ENCODE measurements at places on chromosomes 5 and 9.
A peak's percentile ranks its signal among the peaks of the same experiment; 100 is the strongest.

- peak; percentile 6 for DNase-seq
Observed at GRCh38 chr5:132260051-132260450, 2.6 kb downstream of the PDLIM4 start.

GRCh38 chr9:3750321-3750720, 224.5 kb upstream of the RFX3 start:
- DNase-seq: no peak

GRCh38 chr5:127012916-127013315, 17.4 kb downstream of the MARCHF3 start:
- no peak for DNase-seq

GRCh38 chr9:86655147-86655546, 292.2 kb downstream of the GAS1 start:
- no peak for DNase-seq

- no peak for DNase-seq
Observed at GRCh38 chr9:73799446-73799845, 647.8 kb downstream of the ANXA1 start.

- DNase-seq: no peak
Observed at GRCh38 chr9:17280350-17281012, 145.6 kb downstream of the CNTLN start.

DNA sequence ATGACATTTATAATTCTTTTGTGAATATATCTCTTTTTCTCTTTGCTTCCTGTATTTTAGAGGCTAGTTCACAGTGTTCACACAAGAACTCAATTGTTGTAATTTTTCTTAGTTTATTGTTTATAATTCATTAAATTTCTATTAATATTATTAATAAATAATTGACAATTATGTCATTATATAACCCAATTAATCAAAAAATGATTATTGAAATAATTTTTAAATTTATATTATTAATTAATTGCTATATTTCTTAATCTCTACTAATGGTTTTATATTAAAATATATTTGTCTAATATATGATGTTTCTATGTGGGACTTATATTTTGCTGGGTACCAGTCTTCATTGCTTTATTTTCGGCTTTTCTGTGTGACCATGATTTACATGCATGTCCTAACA, 618.4 kb downstream of the CDH9 start:
- no peak for DNase-seq

DNA sequence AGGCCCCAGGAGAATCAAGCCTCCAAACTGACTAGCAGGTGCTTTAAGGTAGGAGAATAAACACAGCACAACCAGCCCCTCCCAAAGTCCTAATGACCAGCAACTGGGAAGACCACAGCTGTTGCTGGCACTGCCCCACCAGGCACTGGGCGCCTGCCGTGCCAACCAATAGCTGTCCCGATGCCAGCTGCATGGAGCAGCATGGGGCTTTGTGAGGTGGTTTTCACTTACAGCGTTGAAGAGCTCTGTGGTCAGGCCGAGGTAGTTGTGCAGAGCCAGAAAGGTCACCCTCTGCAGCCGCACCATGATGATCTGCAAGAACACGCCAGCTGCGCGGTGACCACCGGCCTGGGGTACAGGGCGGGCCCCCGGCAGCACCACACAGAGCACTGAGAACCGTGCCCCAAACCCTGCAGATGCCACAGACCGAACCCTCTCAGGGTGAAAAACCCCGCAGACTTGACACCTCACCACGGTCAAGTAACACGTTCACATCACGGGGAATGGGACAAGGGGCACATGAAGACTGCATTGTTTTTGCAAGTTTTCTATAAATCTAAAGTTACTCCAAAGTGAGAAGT, 28.7 kb downstream of the PNPLA7 start:
- no peak for DNase-seq

GRCh38 chr9:18638371-18639249, 164.7 kb downstream of the ADAMTSL1 start:
- DNase-seq: no peak

GRCh38 chr5:107889387-107889786, 218.7 kb upstream of the EFNA5 start:
- no peak for DNase-seq

- DNase-seq: no peak
Observed at GRCh38 chr5:98929710-98930298, 997 bp upstream of the CHD1 start.

DNA sequence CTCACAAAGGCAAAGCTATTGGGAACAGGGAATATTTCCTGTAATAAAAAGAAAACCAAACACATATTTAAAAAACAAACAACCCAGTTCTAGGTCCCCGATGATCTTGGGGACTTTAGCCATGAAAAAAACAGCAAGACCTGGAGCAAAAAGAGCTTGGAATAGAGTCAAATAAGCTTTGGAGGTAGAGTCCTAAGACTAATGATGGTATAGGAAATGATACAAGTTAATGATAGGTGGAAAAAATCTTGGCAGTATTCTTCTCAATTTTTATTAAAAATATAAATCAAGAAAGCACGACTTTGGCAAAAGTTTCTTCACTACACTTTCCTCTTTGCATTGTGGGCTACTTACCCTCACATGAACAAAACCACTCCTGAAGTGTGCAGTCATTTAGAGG, 481.5 kb downstream of the EBF1 start:
- DNase-seq: no peak

DNA sequence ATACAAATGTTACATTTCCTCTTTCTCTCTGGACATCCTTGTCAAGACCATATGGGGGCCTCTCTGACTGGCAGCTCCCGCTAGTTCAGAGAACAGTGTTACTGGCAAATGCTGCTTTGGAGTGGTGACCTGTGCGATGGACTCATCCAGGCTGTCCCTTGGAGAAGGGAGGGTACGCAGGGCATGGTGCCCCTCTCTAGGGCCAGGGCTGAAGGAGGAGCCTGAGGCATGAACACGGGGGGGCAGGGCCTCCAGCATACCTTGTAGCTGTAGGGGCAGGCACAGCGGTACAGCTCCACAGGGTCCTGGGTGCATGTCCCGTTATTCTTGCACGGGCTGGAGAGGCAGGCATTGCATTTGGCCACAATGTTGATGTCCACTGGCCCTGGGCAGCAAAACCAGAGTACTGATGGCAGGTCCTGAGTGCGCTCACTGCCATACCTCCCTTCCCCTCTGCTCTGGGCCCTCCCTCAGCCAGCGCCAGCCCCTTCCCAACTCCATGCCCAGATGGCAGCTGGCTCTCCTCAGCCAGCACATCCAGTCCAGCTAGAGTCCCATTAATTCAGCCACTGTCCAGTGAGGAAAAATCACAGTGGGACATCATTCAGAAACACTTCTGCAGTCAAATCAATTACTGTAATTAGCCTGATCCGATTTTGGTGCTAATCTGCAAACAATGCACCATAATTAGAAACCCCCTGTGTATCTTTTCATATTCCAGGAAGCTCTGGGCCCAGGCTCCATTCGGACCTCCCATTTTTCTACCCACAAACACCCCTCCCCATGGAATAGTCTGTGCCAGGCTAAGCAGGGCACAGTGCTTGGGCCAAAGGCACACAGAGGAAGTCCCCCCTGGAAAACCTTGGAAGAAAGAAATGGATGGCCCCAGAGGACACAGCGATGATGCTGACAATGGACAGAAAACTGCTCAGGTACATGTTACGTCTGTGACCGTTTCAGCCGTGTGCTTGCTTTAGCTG, 128.8 kb upstream of the PANK3 start:
- peak; percentile 72 for DNase-seq

- DNase-seq: no peak
Observed at GRCh38 chr9:7117676-7118561, 360.1 kb downstream of the KDM4C start.

- DNase-seq: no peak
Observed at GRCh38 chr9:86941197-86941596, 6.1 kb downstream of the GAS1 start.

- peak; percentile 56 for DNase-seq
Observed at GRCh38 chr9:126587187-126588185, 26.2 kb upstream of the LMX1B start.

DNA sequence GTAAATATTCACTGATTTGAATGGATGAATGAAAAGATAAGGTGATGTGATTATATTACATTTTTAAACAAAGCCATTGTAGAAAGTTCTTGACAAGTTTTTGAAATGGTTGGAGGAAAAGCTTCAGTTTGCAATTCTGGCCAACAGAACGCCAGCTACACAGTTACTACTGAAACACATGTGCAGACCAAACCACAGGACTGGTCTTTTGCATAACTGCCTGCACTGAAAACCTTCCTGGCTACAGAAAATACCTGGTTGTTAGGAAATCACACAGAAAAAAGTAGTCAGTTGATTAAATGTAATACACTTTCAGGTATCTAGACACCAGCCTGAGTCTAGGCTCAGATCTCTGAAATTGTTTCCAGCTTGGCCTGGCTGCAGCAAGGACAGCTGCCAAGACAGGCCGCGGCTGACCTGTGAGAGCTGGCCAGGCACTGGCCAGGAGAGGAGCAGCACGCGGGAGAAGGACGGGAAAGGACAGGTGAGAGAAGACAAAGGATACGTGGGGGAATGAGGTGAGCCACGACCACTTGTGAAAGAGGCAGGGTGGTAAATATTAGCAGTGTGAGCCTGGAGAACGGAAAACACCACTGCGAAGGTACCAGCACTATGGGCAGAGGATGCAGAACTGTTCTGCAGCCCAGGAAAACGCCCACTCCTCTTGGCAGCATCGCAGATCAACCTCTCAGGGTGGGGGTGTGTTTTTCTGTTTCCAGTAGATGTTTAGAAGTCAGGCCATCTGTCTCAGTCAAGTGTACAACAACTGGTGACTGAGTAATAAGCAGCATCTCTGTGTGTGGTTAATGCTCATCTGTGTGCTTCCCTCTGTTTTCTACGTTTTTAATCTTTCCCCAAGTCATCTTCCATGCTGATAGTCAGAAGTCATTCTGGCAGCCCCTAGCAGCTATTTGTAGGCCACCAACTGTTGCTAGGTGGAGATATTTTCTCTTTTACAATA, 137.4 kb downstream of the SCAMP1 start:
- DNase-seq: no peak

DNA sequence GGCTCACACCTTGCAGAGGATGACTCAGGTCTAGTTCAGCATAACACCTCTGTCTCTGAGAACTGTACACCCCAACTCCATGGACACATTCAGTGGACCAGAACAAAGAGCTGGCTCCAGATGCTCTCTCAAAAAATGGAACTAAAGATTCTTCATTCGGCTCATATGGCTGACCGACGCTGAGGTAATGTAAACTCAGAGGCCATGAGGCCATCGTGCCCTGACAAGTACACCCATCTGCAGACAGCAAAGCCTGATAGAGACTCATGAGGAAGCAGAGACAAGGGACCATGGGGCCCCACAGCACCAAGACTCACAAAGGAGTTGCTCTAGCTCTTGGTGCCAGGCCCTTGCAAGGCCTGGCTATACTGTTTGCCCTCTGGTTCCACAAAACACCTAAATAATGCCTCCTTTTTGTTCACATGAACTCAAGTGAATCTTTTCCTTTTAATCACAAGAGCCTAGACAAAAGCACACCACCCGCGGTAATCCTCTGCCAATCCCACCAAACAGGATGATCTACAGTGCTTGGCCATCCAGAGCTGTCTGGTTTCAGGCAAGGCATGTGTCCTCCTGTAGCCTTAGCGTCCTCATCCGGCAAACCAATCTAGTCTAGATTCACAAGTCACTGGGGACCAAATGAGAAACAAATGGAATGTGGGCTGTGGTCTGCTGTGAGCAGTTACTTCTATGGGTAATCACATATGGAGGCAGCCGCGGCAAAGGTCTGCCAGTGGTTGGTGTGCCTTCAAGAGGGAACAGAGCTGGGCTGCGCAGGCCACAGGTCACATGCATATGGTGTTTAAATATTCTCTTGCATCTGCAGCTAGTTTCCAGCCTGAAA, 22.7 kb downstream of the MED27 start:
- DNase-seq: no peak

GRCh38 chr5:166349046-166349445, 1942.4 kb upstream of the WWC1 start:
- no peak for DNase-seq

DNA sequence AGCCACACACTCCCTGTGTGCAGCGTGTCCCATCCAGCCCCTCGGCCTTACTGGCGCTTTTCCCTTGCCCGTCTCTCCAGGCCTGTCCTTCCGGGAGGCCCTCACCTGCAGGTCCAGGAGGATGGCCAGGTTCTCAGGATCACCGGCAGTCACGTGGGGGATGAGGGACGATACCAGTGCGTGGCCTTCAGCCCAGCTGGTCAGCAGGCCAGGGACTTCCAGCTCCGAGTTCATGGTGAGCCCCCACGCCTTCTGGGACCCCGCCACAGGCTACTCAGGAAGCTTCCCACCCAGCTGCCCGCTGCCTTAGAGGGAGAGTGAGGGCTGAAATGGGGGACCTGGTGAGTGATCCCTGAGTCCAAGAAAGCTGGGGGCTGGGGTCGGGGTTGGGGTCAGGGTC, 85.8 kb downstream of the HMCN2 start:
- no peak for DNase-seq

- no peak for DNase-seq
Observed at GRCh38 chr9:97557606-97558095, 56.2 kb downstream of the TMOD1 start.

DNA sequence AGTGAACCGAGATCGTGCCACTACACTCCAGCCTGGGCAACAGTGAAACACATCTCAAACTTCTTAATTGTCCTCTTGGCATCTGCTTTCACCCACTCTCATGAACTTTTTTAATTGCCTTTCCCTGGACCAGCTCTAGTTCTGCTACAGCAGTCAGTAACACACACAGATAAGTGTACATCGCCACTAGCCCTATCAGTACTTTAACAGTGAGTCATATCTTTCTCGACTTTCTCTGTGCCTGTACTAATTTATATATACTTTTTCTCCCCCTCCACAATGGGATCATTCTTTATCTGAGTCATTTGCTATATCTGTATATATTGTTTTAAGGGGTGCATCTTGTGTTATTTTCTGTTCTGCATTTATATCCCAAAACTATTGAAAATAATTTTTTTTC, 6.7 kb downstream of the CDC37L1 start:
- DNase-seq: no peak

DNA sequence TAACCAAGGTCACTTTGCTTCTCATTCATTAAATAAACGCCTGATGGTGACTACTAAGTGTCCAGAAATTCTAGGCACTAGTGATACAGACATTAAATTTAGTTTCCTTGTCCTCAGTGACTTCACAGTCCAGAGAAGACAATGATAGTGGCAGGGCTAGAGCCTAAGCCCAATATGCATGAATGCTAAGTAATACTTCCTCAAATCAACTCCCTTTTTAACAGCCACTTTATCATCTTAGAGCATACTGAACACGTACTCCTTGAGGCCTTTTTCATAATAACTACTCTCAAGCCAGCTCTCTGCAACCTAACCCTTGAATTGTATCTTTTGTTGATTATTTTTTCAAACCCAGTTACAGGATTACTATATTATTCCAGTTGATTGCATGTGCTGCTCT, 74.1 kb downstream of the STX17 start:
- DNase-seq: no peak

- DNase-seq: no peak
Observed at GRCh38 chr9:113910036-113910639, 34.0 kb downstream of the ZNF618 start.

GRCh38 chr9:137217276-137218211, 4.5 kb downstream of the RNF208 start:
- no peak for DNase-seq

DNA sequence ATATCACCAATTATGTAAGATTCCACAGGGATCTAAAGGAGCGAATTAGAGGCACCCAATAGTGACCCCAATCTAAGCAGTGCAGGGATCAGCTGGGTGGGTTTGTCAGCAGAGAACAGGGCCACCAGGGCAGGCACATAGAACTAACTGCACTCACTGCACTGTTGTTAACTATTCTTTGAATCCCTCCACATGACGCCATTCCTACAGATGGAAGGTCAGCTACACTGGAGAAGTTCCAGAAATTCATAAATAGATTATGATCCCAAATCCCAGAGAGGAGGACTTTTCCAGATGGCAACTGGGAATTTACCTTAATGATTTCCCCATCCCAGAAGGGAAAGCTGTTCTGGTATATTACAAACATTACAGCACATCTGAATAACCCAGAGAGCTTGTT, 84.2 kb downstream of the THBS4 start:
- DNase-seq: no peak
